ENCODE measurements at places on chromosomes 7 and 10. TPM values are rescaled to one million over a fixed set of nuclear protein-coding genes. Genes with fewer than 3 reads are reported as not detected.

GRCh38 chr10:101144053-101144452, 13.0 kb downstream of the TLX1 start:
- no peak for DNase-seq

GRCh38 chr7:34596887-34597286, 61.1 kb upstream of the NPSR1 start:
- DNase-seq: no peak

DNA sequence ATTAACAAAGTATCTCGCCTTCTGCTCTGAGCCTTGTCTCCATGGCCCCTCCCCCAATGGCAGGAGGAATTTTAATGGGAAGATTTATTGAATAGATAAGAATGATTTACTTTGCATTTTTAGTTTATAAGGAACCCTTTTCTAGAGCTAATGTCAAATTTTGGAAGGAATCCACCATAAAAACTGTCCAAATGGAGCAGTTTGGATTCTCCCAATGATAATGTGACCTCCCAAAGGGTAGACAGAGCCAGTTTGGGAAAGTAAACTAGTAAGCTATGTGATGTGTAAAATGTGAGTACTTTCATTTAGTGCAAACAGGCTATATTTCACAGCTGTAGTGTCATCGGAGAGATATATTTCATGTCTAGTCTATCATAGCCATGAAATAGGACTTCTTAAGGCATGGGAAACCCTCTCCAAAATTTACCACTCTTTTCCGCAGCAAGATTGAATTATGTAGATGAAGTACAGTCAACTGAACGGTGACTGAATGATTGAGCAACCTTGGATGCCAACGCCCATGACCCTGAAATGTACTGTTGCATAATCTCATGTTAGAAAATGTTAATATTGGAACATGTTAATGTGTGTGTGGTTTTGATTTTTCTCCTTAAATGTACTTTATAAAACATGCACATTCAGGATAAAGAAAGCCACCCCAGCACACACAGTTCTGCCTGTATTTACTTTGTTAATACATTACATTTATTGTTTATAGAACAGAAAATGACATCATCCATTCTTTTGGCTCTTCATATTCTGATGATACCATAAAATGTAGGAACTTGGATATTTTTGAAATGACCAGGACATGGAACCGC, 140.6 kb downstream of the NRP1 start:
- no peak for DNase-seq

- DNase-seq: no peak
Observed at GRCh38 chr7:91801331-91801983, 79.0 kb downstream of the MTERF1 start.

- DNase-seq: no peak
Observed at GRCh38 chr10:15067154-15067553, 21.4 kb downstream of the ACBD7 start.

GRCh38 chr10:31686599-31686998, 242.0 kb downstream of the ARHGAP12 start:
- no peak for DNase-seq

DNA sequence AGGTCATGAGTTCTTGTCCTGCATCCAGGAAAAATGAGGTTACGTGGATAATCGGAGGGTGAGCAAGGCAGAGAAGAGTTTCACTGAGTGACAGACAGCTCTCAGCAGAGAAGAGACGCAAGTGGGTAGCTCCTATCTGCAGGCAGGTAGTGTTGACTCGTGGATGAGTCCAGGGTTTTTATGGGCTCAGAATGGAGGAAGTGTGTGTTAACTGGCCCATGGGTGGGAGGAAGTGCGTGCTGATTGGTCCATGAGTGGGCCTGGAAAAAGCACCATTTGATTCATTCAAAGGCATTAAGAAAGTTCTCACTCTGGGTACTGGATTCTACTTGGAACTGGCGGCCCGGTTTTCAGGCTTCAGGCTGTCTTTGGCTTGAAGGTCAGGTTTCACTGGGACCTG, 4.8 kb upstream of the DMTF1 start:
- DNase-seq: no peak

DNA sequence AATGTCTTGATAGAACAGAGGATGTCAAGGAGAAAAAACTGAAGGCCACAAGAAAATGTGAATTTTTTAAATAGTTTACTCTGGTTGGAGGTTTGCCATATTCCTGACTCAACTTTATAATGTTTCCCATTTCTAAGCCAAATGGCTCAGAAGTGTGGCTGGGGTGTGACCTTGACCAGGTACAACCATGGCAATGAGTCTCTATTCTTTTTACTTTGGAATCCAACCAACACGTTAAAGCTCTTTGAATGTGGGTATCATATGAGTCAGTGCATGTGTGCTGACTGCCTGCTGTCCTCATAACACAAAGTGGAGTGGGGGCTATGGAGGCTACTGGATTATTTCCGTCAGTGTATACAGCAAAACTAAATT, 33.5 kb upstream of the DLD start:
- DNase-seq: no peak

GRCh38 chr10:26384600-26384999, 53.5 kb upstream of the APBB1IP start:
- DNase-seq: no peak

- no peak for DNase-seq
Observed at GRCh38 chr7:66720561-66720960, 20.0 kb upstream of the RABGEF1 start.

DNA sequence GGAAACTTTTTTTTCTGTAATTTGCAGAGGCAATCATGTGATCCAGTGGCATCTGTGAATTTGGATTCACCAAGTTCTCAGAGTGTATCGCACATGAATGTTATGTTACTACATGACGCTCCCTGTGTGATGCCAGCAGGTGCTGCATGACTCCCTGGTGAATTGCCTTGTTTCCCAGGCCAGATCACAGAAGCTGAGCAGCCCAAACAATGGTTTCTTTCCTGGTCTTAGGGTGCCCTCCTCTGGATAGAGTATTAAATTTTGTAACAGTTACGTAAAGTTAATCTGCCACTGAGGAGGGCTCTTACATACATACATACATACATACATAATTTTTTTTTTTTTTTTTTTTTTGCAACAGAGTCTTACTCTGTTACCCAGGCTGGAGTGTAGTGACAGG, 3.6 kb downstream of the ZSCAN21 start:
- DNase-seq: no peak

GRCh38 chr7:29988424-29989256, 961 bp downstream of the SCRN1 start:
- DNase-seq: peak; percentile 9

GRCh38 chr7:146875981-146876380, 759.4 kb downstream of the CNTNAP2 start:
- DNase-seq: no peak

DNA sequence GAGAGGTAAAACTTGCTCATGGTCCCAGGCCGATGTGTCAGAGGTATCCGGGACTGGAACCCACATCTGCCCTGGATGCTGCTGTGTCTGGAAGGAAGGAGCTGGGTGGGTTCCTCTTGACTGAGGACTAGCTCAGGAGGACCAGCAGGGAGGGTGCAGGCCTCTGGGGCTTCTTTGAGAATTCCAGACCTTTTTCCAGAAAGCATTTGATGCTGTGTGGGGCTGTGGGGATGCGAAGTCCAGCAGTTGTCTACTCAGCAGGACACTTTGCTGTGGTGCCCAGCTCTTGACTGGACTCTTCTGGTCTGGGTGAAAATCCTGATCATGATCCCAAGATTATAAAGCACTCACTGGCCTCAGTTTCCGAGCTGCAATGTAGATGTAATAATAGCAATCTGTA, 1.7 kb downstream of the RAMP3 start:
- no peak for DNase-seq

GRCh38 chr10:69578508-69578991, 5.3 kb upstream of the NEUROG3 start:
- DNase-seq: no peak

DNA sequence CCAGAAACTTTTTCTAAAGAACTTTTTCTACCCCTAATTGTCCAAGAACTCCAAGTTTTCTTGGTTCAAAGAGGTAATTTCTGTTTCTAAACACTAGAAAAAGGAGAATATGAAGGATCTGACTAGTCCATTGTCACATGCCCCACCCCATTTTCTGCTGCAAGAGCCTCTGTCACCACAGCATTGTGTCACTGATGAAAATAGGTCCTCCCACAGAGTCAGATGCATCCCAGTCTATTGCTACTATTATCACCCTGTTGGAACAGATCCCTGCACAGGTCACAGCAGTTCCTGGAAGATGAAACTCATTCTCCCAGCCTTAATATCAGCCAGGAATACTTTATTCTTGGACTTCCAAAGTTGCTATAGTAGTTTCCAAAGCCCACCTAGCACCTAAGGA, 7.5 kb upstream of the CFTR start:
- no peak for DNase-seq

GRCh38 chr10:14820010-14820774, 17.6 kb downstream of the CDNF start:
- no peak for DNase-seq

GRCh38 chr7:93475811-93476210, 98.7 kb downstream of the CALCR start:
- no peak for DNase-seq

GRCh38 chr10:83078645-83079044, 1060.7 kb upstream of the GHITM start:
- DNase-seq: no peak

DNA sequence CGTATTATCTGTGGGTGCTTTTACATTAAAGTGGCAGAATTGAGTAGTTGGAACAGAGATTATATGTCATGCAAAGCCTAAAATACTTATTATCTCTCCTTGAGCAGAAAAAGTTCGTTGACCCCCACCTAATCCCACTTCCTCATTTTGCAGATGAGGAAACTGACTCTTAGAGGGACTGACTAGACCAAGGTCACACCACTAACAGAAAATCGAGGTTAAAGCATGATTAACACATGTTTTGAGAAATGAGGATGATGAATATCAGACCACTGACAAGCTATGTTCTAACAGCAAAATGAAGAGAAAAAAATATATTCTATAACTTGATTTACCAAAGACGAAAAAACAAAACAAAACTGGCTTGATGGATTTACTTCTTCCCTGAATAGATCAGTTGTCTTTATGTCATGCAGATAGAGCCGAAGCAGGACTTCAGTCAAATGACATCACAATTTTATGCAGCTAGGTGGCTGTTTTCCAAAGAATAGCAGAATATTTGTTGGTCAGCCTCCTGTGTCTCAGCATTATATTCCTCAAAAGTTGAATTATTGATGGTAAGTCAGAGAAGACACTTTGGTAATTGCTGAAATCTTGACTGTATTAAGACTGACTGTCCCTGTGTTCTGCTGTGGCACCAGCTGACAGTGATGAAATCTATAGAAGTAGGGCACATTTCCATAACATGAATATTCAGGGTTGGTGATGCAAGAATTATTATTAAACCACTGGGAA, 24.2 kb upstream of the SMIM30 start:
- no peak for DNase-seq

DNA sequence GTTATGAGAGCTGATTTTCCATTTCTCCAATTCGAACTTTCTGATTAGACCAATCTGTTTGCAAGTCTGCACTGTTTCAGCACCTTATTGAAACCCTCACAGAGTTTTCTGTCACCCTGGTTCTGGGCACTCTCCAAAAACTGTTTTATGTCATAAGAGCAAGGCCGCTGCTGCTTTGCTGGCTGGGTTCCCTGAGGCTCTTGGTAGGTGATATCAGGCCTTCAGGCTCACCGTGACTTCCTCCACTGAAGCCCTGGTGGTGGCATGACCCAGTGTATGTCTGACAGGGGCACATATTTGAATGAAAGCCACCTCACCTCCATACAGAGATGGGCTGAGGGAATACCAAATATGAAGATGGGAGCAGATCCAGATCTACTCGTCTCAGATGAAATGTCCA, 8.3 kb downstream of the RABGEF1 start:
- no peak for DNase-seq

- no peak for DNase-seq
Observed at GRCh38 chr10:69068549-69068948, 19.4 kb upstream of the SRGN start.

Gene IFIT3
- 2.4 TPM for total RNA-seq

Gene DPYSL4
- total RNA-seq: 3.2 TPM

Gene SLC13A4
- not detected for total RNA-seq

Gene FOXI2
- total RNA-seq: not detected

Gene TLL2
- 0.15 TPM for total RNA-seq

Gene SLC16A12
- total RNA-seq: not detected

Gene CASD1
- 30.1 TPM for total RNA-seq

Gene HPSE2
- 0.23 TPM for total RNA-seq

Gene GCC1
- 29.9 TPM for total RNA-seq
